ENCODE measurements at places on chromosomes 12 and 14.

GRCh38 chr12:27573972-27574371 is 50.0 kb downstream of the PPFIBP1 start:
- no peak for DNase-seq

- no peak for DNase-seq
Observed at GRCh38 chr12:89566615-89567014, 40.8 kb upstream of the POC1B start.

- DNase-seq = no peak
Observed at GRCh38 chr12:67424784-67425183, 155.6 kb downstream of the CAND1 start.

- no peak for DNase-seq
Observed at GRCh38 chr14:98498019-98498885, 773.7 kb downstream of the BCL11B start.

- DNase-seq = peak; percentile 43
Observed at GRCh38 chr12:89225401-89225800, 126.9 kb downstream of the DUSP6 start.

- no peak for DNase-seq
Observed at GRCh38 chr12:3809357-3810015, 56.6 kb upstream of the CRACR2A start.

GRCh38 chr14:75083271-75083670 is 13.8 kb downstream of the ZC2HC1C start:
- DNase-seq = no peak

- no peak for DNase-seq
Observed at GRCh38 chr14:95475540-95476240, 40.8 kb downstream of the SYNE3 start.

- DNase-seq = no peak
Observed at GRCh38 chr14:36506732-36507614, 13.1 kb downstream of the NKX2-1 start.

- DNase-seq = no peak
Observed at GRCh38 chr14:20412411-20412810, 890 bp downstream of the TEP1 start.

DNA sequence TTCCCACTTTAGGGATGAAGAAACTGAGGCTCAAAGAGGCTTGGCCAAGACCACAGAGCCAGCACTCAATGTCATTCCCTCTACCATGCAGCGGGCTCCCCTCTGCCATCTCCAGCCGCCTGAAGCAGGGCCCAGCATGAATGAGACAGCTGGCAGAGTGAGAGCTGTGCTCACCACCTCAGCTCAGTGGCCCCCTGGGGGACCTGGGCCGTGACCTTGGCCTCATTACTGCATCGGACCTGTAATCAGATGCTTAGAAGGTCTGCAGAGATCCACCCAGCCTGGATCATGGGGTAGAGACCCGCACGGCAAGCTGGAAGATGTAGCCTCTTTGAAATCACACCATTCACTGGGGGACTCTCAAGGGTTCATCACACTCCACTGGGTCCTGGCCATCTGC is 22.7 kb upstream of the CORO1C start:
- DNase-seq = no peak

GRCh38 chr12:9027161-9028059 is 38.1 kb downstream of the KLRG1 start:
- DNase-seq = no peak

DNA sequence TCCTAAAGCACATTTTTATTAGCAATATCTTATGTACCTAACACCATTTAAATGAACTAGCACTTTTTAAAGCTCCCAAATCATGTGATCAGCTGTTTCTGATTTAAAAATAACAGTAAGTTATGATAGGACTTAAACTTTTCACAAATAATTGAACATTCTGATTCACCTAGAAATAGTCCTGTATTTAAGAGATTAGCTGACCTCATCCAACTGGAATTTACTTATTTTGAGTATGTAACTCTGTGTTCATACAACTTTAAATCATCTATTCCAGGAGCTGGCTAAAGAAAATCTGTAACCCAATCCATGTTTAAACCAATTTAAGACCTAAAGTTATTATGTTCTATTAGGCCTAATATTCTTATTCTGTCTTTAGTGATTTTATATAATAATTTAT is 184.3 kb downstream of the CCDC91 start:
- DNase-seq = no peak

GRCh38 chr12:105273601-105274000 is 37.6 kb upstream of the APPL2 start:
- DNase-seq = no peak

GRCh38 chr12:85616201-85616600 is 220.0 kb downstream of the RASSF9 start:
- no peak for DNase-seq

GRCh38 chr14:32697704-32698103 is 241.0 kb upstream of the NPAS3 start:
- DNase-seq = no peak

DNA sequence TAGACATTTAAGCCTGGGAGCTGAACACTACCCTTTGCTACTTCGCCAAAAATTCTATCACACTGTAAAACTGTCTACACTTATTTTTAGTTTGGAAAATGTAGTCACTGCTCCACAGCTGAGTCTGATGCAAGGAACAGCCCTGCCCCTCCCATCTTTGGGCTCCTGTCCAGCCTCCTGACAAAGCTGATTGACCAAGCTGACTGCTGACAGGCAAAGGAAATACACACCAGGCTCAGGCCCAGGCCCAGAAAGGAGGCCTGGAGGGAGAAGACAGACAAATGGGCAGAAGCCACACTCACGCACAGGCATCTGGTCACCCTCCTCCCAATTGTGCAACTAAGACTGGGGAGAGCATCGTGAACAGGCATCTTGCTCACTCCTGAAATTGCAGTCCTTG is 55.3 kb downstream of the ISCA2 start:
- DNase-seq = no peak

GRCh38 chr12:116389990-116390389 is 112.5 kb upstream of the MED13L start:
- DNase-seq = no peak

GRCh38 chr12:117580718-117581062 is 219.3 kb upstream of the NOS1 start:
- no peak for DNase-seq

DNA sequence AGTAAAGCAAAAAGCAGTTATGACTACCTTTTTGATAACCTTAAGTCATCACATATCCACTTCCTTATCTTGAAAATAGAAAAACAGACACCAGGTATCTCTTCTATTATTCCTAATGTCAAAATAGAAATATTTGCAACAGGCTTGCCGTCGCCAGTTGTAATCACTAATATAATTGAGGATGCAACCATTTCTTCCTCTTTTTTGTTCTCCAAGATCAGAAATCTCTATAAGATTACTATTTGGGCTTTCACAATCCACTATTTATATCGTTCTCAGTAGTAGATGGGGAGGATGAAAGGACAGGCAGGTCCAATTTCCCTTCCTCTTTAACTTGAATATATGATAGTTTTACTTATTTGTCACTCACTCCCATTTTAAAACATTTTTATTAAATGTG is 130.2 kb upstream of the HMGA2 start:
- no peak for DNase-seq

DNA sequence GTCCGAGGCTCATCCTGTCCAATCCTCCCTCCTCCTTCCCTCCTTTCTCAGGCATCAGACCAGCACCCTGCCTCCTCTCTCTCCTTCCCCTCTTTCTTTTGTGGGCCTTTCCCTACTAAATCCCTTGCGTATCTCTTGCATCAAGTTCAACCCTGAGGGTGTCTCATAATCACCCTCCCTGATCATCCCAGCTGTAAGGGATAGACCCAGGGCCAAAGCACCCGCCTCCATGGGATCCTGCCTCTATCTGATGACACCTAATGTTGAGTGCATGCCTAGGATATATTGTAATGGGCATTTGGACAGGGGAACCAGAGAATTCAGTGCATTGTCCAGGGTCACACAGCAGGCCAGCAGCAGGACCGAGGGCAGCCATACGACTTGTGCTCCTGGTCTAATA is 84.9 kb downstream of the PHETA1 start:
- no peak for DNase-seq

DNA sequence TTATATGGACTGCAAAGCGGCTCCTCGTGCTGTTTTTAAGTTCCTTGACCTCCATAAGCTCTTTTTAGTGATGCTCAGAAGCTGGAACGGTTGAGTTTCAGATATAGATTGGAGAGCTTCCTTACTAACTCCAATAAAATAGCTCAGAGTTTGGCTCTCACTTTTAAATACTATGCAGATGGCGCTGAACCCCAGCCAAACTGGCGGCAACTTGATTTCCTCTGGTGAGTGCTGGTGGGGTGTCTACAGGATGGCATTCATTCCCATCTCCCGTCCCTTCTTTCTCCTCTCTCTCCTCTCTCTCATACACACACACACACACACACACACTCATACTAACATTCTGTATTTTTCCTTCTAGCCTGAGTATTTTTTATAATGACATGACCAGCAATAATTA is 346.3 kb downstream of the ETNK1 start:
- DNase-seq = no peak

DNA sequence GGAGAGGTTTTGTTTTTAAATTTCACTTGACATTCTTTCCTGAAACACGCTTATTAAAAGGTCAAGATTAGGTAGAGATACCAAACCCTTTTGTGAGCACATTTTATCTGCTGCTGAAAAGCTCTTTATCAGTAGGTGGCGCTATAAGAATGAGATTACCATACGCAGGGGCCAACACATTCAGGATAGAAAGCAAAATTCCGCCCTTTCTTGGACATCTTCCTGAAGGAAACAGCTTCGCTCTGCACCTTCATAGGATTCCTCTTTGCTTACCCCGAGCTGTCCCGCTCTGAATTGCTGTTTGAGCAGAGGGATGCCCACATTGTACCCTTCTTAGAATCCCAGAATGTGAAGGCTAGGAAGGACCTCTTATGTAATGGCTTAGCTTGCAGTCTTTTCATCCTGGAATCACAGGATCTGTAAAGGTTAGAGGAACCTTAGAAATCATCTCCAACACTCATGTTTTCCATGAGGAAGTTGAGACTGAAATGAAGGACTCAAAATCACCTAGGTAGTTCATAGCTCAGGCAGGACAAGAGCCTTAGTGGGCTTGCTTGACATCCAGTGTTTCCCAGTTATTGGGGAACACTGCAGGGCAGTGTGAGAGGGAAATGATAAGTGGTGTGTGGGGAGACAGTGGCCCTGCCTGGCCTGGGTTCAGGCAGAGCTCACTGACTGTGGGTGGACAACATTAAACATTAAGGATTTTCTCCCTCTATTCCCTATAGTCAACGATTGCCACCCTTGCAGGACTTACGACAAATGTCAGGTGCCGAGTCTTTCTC is 38.7 kb upstream of the CRY1 start:
- DNase-seq = no peak

DNA sequence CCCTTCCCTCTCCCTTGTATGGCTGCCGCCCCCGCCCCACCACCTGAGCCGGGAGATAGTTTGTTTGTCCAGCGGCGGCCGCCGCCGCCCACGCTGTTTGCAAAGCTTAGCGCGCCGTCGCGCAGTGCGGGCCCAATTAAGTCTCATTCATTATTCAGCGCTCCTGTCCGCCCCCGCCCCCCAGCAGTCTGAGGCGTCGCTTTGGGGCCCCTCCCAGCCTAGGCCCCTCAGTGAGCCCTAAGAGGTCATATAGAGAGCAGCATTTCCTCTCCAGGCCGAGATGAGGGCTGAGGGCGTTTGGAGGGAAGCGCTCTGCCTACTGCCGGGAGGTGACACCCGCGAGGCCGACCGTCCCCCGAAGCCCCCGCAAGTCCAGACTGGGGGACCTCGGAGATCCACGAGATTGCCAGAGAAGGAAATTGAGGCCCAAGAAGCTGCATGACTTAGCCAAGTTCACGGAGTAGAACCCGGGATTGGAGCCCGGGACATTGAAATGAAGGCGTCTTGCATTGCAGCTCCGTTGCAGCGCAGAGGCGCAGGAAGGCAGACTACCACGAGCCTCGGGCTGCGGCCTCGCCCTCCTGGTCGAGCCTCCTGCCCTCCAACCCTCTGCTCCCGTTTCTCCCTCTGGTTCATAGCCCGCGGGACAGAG is at the start of gene DNAJC22:
Gene DNAJC22 (plus strand): TSS at position 230 of the 652 bp plus-strand sequence. CDS start 1,985 bp downstream, outside the sequence.
- no peak for DNase-seq

- no peak for DNase-seq
Observed at GRCh38 chr12:11623382-11623781, 26.1 kb upstream of the ETV6 start.

DNA sequence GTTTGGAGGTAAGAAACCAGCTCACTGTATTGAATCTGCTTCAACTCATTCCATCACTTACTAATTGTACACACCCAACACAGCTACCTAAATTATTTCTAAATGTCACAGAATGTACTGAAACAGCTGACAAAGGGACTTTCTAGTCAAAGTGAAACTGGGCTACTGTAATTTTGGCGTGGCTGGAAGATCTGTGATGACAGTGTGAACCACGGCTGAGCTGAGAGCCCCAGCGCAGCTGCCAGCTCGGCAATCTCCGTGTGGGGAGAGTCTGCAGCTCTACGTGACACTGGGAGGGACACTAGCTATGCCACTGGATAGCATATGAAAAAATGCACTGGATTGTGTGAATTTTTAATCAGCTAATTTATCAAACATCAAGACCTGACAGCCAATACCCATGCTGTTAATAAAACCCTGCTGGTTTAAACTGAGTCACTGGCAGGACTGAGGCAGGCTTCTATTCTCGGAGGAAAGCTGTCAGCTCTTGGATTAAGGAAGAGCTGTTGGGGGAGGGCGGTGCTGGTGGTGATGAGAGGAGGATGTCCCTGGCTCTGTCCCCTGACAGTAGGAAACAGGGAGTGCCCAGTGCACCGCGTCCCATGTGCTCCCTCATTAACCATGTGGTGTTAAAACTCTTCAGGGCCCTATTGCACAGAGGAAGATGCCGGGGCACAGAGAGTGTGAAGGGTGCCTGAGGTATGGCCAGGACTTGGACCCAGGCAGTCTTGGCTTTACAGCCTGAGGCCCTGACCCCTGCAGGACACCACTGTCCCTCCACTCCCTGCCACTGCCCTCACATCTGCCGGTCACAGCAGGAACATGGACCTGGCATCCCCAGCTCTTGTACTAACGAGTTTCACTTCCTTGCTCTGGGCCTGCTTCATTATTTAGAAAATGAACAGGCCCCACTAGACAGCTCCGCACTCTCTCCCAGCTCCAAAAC is 13.3 kb downstream of the SLC15A4 start:
- DNase-seq = no peak

- no peak for DNase-seq
Observed at GRCh38 chr12:97316321-97316720, 146.3 kb upstream of the RMST start.

DNA sequence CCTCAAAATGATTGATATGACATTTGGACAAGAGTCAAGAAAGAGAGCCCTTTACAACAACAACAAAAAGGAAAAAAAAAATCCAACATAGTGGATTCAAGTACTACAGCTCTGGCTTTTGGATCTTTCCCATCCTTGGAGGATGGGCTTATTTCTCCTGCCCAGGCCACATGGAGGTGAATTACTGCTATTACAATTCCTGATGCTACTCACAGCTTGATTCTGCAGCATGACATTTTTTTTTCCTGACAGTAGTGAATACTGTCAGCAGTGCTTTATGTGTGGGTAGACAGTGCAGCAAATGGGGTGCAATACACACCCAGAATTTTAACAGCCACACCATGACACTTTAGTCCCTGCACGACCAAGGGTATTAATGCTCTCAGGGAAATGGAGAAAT is 42.5 kb upstream of the HSP90B1 start:
- no peak for DNase-seq

All from stimulated activated CD4-positive, alpha-beta T cell treated with anti-CD3 and anti-CD28 coated beads, Interleukin-1b, Interleukin-23, amount 100 ng/mL, for 1 hour (primary cell).